Retina (tissue), 1 donor: ENCODE measurements at places on chromosomes 1 and 21.

- no peak for DNase-seq
Measured at GRCh38 chr1:86239490-86239889, 82.9 kb upstream of the COL24A1 start.

- no peak for DNase-seq
Measured at GRCh38 chr1:168966217-168966616, 140.3 kb upstream of the ATP1B1 start.

DNA sequence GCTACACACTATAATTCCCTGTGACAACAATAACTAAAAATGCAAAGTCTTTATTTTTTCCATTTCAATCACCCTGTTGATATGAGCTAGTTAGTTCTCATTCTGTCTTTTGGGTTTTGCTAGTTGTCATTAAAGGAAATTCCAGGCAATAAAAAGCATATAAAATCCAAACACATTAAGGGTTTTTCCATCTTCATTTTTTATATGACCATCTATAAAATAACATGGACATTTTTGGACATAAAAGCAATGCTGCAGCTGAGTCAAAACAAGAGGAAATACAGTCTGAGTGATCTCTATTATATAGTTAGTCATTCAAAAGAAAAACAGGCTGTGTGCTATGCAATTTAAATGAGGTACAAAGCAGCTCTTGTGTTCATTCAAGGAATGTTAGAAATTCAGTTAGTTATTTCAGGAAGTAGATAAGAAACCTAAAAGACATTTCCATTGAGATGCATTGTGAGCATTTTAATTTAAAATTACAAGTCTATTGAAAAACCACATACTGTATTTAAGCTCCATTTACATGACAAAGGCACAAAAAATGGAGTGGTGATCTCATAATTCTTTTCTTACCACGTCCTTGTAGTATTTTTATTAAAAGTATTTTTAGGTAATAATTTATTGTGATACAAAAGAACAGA lies 67.3 kb upstream of the BCL10 start:
- no peak for DNase-seq

DNA sequence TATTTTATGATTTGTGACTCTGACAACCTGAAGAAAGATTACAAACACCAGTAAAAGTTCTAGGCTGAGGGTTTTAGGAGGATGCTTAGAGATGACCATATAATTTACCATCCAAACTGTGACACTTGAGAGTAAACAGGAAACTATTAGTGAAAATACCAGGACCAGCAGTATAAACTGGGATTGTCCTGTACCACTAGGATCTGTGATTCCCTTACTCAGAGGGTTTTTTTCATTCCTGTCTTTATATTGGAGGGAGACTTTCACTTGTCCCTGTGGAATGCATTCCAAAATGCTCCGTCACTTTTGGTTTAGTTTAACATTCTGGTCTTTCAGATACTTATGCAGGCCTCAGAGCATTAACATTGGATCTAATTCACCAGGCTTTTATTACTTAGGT lies 482.9 kb downstream of the PTBP2 start:
- no peak for DNase-seq

DNA sequence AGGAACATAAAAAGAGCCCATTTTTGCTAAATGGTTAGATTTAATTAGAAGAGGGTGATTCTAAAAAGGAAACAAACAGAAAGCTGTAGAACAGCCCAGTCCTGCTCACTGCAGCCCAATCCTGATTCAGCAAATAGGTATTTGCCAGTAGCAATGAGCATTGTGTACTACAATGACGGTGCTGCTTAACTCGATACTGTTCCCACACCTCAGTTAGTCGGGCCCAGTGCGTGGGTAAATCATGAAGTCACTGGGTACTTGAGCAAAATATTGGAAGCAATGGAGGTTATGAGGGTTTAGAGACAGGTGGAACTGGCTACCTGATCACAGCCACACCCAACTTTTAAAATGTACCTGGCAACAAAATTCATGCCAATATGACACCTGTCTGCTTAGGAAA lies 101.5 kb upstream of the ADGRL2 start:
- no peak for DNase-seq

- DNase-seq, result no peak
Measured at GRCh38 chr1:24105368-24106160, 6.4 kb downstream of the MYOM3 start.

DNA sequence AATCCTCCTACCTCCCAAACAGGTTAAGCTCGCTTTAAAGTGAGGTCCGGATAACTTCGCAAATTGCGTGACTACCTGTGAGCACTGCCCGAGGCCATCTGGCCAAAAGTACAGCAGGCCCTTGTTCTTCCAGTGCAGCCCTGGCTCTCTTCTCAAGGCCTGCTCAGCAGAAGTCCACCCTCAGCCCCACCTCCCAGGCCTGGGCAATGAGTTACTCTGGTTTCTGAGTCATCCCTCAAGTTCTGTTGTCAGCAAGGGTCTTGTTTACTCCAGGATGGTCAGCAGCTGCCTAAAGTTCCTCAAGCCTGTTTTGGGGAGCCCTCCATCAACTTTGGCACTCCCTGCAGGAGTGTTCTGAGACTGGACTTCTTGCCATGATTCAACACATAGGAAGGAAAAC lies 101.7 kb downstream of the BCAR3 start:
- no peak for DNase-seq

DNA sequence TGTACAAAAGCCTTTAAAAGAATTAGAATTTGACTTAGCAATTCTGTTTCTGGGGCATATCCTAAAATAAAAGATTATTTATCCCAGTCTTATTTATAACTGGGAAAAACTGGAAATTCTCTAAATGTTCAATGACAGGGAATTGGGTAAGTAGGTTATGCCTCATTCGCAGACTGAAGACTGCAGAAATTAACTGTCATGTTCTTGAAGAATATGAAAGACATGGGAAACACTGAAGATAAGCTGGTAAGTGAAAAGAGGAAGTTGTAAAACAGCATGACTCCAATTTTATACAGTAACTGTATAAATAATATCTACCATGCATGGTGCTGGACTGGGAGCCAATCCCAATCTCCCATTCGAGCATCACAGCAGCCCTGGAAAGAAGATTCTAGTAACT lies 50.6 kb upstream of the SLC2A1 start:
- DNase-seq, result no peak

GRCh38 chr1:167110586-167110985 lies 16.7 kb downstream of the STYXL2 start:
- DNase-seq, result no peak

DNA sequence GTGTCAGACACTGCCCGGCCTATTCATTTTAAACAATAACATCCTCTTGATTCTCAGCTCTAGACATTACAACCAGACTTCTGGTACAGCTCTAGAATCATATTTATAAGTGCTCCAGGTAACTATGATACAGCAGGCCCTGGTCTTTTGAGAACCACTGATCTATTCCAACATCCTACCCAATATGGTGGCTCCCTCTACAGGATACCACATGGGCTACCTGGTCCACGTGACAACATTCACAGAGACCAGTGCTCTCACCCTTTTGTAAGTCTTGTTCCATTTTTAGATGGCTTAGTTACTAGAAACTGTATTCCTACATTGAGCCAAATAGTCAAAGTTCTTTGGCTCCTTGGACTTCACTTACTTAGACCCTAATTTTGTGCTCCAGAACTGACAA lies 102.9 kb downstream of the PTPN14 start:
- no peak for DNase-seq

DNA sequence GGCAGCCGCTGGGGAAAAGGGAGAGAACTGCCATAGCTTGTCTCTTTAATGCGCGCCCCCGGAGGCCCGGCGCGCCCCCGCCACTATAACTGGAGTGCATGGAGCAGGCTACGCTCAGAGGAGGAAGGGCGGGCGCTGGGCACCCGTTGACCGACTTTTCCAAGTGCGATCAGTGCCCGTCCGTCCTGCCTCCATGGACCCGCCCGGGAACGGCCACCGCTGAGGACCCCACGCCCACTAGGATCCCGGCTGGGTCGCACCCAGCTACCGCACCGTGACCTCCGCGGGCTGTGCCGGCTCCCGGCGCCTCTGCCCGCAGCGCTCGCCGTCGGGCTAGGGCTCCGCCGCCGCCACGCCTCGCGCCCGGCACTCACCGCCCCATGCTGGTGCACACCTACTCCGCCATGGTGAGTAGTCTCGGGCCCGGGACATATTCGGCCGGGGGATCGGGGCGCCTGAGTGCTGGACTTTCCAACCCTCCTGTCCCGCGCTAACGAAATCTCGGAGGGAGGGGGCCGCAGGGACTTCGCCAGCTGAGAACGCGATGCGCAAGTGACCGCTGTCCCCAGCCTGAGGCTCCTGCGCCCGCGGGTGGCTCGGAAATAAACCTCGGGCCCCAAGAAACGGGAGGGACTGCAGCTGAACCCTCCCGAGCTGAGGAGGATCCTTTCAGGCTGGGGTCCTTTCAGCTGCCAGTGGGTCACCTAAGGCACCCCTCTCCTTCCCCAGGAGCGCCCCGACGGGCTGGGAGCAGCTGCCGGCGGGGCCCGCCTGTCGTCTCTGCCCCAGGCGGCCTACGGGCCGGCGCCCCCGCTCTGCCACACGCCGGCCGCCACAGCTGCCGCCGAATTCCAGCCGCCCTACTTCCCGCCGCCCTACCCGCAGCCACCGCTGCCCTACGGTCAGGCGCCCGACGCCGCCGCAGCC lies at the start of gene TFAP2E:
Gene TFAP2E, plus strand, starts transcription at position 117 of the 927 bp plus-strand sequence. Its CDS starts 264 bp downstream, at position 381.
- peak; percentile 81 for DNase-seq

GRCh38 chr1:113677250-113678158 lies 81.8 kb downstream of the PHTF1 start:
- peak; percentile 41 for DNase-seq
